ENCODE measurements at places on chromosomes 6 and 20. TPM values are rescaled to one million over a fixed set of nuclear protein-coding genes. Genes with fewer than 3 reads are reported as not detected.

- DNase-seq = no peak
Measured at GRCh38 chr6:84536885-84537638, 227.3 kb downstream of the TBX18 start.

Gene HELZ2
- total RNA-seq = 29.0 TPM

GRCh38 chr6:8436966-8437365, 1.6 kb upstream of the SLC35B3 start:
- DNase-seq = no peak

Gene PDE7B
- total RNA-seq = 3.4 TPM

- no peak for DNase-seq
Measured at GRCh38 chr6:81553216-81553615, 199.3 kb downstream of the TENT5A start.

GRCh38 chr6:16683641-16684194, 77.5 kb downstream of the ATXN1 start:
- DNase-seq = no peak

DNA sequence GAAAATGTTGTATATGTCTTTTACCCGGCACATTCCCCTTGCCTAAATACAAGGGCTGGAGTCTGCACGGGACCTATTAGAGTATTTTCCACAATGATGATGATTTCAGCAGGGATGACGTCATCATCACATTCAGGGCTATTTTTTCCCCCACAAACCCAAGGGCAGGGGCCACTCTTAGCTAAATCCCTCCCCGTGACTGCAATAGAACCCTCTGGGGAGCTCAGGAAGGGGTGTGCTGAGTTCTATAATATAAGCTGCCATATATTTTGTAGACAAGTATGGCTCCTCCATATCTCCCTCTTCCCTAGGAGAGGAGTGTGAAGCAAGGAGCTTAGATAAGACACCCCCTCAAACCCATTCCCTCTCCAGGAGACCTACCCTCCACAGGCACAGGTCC, 11.3 kb upstream of the MAPRE1 start:
- no peak for DNase-seq

Gene SRSF3
- 209 TPM for total RNA-seq

- no peak for DNase-seq
Measured at GRCh38 chr6:131059486-131059885, 3.6 kb downstream of the EPB41L2 start.

Gene RNGTT
- total RNA-seq = 10.5 TPM

All from osteocyte (in vitro differentiated cells).